Cardiac muscle cell (in vitro differentiated cells and primary cell): ENCODE measurements at places on chromosomes 2 and 18.

- no peak for DNase-seq
These were observed 8.3 kb upstream of the RMC1 start for GRCh38 chr18:23494992-23495391.

GRCh38 chr18:63799189-63799588, 24.0 kb downstream of the SERPINB7 start:
- no peak for DNase-seq

DNA sequence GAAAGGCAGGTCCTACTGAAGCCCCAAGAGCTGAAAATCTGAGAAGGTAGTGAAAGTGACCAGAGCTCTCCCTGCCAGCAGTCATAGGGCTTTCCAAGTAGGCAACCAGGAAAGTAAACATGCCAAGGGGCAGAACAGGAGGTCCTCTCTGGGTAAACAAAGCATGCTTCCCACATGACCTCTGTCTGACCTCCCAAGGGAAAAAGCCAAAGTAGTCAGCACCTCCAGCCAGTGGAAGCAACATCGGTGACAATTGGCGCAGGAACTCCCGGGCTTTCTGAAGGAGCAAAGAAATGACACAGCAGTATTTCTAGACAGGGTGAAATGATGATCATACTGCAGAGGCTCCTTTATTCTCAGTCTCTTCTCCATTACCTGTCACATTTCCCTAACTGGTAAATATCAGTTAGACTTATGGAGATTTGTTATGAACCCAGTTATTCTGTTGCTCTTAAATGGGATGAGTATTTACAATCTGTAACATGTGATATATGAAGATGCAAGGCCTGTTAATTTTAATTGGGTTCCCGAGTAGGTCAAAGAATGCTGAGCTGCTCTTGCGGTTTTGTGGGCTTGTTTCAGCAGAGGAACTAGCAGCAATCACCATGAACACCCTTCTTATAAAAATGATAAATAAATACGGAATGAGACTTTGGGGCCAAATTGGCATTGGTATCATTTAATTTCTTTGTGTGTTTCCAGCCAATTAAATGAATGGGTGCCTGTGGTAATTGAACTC, 321.0 kb downstream of the RND3 start:
- no peak for DNase-seq

DNA sequence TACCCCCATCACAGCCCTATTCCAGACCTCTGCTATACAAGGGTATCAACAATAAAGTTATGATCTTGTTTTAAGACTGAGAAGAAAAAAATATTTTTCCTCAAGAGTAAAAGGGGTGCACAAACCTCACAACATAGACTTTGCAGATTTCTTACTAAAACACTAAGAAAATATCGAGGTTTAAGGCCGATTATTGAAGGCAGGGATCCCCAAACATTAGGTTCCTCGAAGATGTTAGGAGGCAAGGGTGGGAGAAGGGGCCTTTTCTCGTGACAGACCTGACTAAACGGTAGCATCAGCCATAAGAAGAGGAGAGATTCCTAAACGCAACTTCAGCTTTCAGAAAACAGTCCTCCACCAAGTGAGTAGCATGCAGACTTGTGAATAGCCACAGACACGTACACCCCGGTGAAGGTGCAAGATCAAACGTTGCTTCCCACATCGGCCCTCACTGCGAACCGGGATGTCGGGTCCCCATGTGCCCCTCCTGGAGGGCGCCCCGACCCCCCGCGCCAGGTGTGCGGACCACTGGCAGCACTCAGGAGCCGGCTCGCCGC, 678 bp downstream of the PIAS2 start:
- no peak for DNase-seq

- no peak for DNase-seq
These were observed 55.4 kb downstream of the MALT1 start for GRCh38 chr18:58726671-58727070.

- DNase-seq = peak; percentile 48
These were observed 916 bp upstream of the OSBPL1A start for GRCh38 chr18:24398540-24398939.

DNA sequence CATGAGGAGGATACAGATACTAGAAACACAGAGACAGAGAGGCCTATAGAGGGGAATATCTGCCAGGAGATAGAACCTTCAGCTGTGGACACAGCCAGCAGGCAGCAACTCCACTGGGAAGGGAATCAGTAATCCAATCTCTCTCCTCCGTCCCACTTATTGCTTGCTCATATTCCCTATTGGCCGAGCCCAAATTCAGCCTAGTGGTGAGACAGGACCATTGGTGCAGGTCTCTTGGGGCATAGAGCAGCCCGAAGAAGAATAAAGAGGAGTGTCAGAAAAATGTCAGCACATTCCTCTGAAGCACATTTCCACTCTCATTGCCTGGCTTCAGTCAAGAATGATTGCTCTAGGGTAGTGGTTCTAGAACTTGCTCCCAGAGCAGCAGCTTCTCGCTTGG, 1091.5 kb upstream of the GYPC start:
- no peak for DNase-seq

DNA sequence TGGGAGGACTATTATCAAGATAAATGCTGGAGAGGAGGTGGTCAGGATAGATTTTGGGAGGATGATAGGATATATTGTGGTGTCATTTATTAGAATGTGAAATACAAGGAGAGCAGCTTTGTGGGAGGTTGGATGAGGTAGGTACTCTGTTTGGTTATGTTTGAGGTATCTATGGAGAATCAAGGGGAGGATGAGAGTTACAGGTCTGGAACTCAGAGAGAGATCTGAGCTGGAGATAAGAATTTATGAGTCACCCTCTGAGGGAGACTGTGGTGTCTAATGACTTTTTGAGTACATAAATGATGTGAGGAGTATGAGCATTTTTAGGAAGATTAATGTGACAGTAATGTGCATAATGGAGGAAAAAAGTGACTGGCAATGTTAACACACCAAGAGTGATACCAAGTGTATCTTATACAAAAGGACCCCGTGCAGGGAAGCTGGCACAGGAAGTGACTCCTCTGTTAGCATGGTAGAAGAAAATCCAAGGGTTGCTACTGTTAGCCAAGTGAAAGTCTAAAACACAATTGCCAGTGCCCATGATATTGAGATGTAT, 48.2 kb downstream of the CRIM1 start:
- DNase-seq = no peak

DNA sequence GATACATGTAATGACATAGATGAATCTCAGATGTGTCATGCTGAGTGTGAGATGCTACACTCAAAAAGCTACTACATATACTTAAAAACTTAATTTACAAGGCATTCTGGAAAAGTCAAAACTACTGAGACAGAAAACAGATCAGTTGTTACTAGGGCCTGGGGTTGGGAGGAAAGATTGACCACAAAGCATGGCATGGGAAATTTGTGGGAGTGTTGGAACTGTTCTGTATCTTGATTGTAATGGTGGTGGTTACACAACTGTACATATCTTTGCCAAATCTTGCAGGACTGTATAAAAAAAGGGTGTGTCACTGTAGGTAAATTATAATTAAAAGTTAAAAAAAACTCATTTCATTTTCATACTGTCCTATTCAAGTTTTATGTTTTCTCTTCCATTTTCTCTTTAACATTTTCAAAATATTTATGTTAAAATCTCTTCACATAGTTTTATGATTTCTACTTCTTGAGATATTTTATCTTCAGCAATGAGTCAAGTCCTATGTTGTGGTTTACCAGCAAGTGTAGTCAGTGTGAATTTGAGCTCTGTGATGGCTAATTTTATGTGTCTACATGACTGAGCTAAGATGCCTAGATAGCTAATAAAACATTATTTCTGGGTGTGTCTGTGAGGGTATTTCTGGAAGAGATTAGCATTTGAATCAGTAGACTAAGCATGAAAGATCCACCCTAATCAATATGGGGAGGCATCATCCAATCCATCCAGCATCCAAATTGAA, 58.6 kb upstream of the VRK2 start:
- DNase-seq = no peak

GRCh38 chr2:238865015-238865719, 17.3 kb downstream of the TWIST2 start:
- DNase-seq = no peak

- no peak for DNase-seq
These were observed 50.5 kb upstream of the FHOD3 start for GRCh38 chr18:36247036-36247435.

- DNase-seq = peak; percentile 6
These were observed 183.9 kb upstream of the FIGN start for GRCh38 chr2:163919717-163920116.

DNA sequence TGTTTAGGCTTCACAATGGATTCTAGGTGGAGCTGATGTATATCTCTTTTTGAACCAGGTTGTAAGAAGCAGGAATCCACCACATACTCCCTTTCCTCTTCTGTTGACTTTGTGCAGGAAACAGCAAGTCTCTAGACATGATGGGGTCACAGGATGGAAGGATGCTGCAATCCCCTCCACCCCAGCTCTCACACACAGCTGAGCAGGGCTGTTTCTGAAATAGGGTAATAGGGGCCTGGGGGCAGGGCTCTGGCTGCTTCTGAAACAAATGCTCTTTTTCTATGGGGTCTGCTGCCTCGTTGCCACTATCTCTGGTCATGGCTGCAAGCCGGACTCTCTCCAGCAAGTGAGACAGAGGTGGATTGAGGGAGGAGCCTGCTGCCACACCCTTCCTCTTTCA, 148.9 kb downstream of the SOX11 start:
- no peak for DNase-seq

- DNase-seq = no peak
These were observed 60.9 kb downstream of the SOWAHC start for GRCh38 chr2:109674894-109675534.

DNA sequence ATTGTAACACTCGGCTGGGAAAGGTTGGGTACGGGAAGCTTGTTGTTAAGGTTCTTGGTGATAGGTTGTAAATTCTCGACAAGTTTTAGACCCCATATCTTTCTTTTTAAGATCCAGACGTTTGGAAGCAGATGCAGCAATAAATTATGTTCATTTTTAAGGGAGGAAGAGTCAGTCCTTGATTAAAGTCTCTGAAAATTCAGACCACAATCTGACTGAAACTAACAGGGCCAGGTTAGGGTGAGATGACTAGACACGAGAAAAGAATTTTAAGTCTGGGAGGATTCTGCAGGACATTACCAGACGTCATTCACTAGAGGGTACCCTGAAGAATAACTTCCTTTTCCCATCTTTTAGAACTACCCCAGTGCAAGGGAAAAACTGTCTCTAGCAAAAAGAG, 16.1 kb downstream of the WIPF1 start:
- no peak for DNase-seq

DNA sequence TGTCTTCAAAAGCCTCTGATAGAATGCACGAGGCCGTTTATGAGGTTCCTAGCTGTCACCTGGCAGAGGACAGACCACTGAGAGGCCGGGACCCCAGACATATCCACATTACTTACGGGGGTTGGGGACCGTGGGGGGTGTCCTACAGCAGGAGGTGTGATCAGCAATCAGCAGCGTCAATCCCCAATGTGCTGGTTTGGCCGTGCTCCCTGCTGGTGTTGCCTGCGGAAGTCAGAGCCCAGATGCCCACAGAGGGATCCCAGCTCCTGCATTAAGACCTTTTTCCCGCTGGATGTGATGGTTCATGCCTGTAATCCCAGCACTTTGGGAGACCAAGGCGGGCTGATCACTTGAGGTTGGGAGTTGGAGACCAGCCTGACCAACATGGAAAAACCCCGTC, 20.8 kb upstream of the SP5 start:
- DNase-seq = no peak

- peak; percentile 15 for DNase-seq
These were observed 5.2 kb upstream of the COMMD1 start for GRCh38 chr2:61900281-61900680.

DNA sequence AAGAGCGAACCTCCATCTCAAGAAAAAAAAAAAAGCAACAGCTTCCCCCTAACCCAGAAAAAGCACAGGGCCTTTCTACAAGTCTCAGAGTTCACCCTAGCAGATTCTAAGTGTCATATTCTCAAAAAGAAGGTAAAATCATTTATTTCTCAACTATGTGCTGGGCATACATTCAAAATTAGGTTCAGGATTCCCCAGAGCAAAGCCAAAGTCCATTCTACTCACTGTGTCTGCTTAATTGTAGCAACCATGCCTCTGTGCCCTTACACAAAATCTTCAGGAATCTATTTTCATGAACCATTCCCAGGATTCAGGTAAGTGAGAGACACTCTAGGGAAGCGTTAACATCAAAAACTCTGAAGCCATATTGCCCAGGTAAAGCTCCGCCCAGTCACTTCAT, 40.0 kb downstream of the CPO start:
- no peak for DNase-seq

DNA sequence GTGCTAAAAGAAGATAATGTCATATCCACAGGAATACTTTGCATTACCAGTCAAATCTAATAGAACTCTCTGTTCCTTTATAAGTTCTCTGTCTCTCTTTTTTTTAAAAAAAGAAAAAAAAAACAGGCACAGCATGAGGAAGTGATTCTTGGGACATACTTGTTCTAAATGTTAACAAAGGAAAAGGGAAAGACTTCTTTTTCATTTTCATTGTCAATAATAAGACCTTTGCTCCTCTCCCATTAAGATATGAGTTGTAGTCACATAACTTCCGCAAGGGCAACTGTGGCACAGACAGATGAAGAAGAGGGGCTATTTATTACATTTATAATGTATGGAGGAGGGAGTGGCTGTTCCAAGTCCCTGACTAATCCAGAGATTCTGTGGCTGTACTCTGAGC, 4.7 kb downstream of the CD302 start:
- no peak for DNase-seq

DNA sequence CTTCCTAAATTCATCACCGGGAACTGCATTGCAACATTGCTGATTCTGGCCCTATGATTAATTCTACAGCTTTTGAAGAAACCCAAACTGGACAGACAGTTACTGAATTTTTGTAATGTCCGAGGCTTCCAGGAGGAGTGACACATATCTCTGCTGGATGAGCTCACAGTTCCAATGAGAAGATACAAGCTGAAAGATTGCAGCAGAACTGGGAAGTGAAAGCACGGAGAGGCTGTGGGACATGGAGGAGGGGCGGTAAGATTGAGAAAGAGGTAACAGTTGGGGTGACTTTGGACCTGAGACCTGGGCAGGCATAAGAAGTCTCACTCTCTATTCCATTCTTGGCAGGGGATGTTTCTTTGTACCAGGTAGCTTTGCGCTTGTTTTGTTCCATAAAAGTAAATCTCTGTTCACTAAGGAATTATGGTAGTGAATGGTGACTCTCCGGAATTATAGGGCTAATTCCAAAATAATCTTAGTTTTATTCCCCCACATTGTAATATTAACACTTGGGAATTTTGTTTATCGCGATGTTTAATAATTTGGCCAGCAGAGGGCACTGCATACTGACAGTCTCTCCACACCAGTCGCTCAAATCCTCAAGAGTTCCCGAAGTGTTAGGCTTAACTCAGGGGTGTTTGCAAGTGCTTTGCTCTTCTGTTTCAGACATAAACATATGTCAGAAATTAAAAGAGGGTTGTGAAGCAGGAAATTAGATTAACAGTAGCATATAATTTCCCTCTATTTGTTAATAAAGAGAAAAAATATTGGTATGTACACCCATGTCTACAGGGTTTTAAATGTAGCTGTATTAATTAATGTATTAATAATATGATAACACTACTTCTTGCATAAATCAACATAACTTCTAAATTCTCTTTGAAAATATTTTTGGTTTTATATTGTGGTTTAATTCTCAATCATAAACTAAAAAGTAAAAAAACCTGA, 201.4 kb downstream of the SOCS6 start:
- DNase-seq = peak; percentile 74

- DNase-seq = no peak
These were observed 52.6 kb upstream of the NEMP2 start for GRCh38 chr2:190587106-190587505.
